ENCODE measurements at places on chromosomes 5 and 9.

- DNase-seq: peak; percentile 87
Observed at GRCh38 chr9:35553670-35554543, 51.2 kb upstream of the TESK1 start.

DNA sequence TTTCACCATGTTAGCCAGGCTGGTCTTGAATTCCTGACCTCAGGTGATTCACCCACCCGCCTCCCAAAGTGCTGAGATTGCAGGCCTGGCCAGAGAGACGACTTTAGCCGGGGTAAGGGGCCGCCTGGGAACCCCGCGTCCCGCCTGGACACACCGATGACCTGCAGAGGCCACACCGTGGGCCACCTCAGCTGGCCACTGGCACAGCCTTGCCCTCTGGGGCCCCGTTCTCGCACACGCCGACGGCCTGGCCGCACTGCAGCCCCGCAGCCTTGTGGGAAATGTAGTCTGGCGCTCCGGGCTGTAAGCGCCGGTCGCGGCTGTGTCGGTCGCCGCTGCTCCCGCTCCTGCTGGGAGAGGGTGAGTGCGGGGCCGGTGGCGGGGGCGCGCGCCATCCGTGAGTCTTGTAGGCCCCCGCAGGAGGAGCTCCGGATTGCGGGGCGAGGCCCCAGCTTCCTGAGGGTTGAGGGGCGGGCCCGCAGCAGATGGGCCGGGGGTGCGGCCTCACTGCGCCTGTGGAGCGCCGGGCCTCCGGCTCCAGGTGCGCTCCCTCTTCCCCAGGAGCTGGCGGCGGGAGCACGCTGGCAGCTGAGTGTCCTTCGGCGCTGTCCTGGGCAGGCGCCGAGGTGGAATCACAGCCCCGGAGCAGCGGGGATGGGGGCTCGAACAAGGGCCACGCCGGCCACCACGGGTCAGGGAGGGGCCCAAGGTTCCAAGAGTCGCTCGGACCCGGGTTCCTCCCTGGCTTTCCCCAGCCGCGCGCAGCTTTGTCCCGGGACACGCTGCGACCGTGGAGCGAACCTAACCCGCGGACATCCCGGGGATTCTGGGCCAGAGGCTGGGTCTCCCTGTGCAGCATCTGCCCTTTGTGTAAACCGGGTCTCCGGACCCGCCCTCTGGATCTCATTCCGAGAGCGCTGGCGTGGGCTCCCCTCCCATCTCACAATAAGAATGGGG, at the start of gene ZFP2:
Gene ZFP2, plus strand, starts transcription at position 299 of the 957 bp plus-strand sequence. CDS start 35,401 bp downstream, outside the sequence.
- DNase-seq: peak; percentile 12

DNA sequence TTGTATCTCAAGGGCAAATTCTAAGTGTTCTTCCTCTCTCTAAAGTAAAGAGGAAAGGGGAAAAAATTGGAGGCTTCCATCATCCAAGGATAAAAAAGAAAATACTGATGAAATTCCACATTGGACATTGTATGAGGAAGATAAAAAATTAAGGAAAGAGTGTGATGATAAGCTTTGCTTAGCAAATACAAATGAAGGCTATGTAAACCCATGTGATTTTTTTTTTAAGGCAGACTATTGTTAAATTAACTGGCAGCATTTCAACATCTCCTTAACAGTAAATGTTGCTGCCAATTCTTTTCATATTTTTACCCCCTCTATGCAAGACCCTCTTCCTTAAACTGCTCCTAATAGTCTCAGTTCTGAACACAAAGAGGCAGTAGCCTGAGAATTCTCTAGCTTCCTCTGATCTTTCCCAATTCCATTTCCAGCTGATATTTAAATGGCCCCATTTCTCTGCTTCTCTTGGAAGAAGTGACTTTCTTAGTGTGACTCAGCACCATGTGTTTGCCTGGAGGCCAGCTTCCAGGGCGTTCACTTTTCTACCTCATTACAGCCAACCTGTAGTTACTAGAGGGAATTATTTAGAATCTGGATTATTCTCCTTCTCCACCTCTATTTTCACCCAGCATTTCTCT, 159.7 kb downstream of the TLE1 start:
- peak; percentile 67 for DNase-seq

DNA sequence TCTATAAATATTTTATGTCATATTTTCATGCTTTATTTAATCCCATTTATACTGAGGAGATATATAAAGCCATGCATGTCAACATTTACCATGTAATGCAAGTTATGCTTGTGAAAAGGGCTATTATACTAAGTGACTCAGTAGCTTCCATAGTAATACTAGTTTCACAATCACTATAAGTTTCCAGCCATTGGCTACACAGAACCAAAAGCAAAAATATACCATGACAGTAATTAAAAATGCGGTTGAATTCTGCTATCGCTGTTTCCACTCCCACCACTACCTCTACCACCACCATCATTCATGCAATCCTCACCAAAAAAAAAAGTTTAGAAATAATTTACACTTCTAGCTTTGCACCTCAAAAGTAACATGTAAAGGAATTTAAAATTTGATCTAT, 60.2 kb downstream of the MLLT3 start:
- no peak for DNase-seq

GRCh38 chr5:5677738-5678137, 255.3 kb downstream of the ICE1 start:
- DNase-seq: no peak
